H1 (cell line): ENCODE measurements at places on chromosomes 4 and X.

DNA sequence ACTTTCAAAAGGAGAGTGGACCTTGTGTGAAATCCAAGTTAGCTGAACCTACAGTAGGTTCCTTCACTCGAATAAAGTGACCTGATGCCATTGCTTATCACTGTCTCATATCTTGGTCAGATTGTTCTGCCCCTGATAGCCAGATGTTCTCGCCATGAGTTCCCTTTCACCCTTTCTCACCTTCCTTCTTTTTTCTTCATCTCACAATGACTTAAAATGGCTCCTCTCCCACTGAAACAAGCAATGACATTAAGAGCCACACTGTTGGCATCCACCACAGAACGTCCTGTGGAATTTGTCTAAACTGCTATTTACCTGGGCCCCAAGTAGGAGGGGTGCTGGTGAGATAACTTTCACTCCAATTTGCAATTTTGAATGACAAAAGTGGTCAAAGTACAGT is 227.6 kb upstream of the PPP1R2C start:
- no peak for DNase-seq

- DNase-seq = no peak
Measured at GRCh38 chr4:38111024-38111423, 150.8 kb downstream of the PTTG2 start.

- DNase-seq = peak; percentile 76
Measured at GRCh38 chrX:47129157-47129898, 15.2 kb downstream of the NDUFB11 start.

- DNase-seq = no peak
Measured at GRCh38 chr4:106647451-106647850, 278.9 kb upstream of the GIMD1 start.

GRCh38 chr4:105166066-105166465 is 19.4 kb downstream of the TET2 start:
- DNase-seq = no peak

DNA sequence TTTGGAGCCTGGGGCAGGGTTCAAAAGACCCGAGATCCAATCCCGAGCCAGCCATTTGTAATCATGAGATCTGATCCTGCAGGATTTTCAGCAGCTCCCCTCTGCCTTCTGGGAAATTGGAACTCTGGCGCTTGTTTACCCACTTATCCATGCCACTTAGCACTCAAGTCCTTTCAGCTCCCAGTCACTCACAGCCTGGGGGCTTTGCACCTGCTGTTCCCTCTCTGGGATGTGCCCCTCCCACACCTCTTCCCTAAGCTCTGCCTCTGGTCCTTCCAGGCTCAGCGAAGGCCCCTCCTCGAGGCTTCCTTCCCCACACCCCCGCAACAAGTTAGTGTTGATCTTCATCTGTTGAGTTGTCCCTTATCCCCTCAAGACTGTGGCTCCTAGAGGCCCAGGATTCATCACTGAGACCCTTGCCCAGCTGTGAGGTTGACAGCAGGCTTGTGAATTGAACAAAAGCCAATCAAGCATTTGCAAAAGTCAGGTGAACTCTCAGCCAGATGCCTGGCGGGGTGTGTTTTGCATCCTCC is 99.1 kb upstream of the AFAP1 start:
- no peak for DNase-seq

GRCh38 chrX:41722816-41723618 is 964 bp upstream of the GPR82 start:
- DNase-seq = no peak

DNA sequence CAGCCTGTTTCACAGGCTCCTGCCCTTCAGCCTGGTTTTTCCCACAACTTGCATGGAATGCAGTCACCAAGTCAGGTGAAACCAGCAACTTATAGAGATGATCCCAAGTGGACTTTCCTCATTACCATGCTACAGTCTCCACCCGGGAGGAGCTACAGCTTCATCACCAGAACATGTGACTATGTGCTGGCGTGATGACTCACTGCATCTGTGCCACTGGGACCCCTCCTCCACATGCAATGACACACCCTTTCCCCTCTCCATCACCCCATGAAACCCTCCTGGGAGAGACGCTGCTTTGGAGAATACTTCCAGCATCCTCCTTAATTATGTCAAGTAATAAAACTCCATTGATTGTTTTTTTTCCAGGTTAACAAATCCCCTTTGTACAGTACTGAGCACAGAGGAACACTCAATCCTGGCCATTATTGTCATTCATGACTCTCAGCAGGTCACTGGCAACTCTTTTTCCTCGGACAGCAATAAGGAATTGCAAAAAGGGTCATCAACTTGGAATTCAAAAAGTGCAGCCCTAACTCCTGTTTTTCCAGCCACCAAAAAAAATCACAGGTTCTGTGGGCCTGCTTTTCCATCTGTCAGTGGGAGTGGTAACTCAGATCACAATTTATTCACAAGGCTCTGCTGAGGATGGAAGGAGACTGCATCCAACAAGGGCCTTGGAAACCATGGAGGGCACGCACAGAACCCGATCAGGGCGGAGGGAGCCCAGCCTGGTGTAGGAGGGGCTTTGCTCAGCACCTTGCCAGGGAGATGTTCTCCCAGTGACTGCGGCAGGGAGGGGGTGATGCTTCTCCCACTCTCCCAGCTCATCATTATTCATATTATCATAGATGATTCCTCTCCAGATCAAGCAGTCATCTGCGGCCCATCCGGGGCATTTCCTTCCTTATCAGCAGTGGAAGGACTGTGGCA is 17.4 kb downstream of the QDPR start:
- DNase-seq = no peak

DNA sequence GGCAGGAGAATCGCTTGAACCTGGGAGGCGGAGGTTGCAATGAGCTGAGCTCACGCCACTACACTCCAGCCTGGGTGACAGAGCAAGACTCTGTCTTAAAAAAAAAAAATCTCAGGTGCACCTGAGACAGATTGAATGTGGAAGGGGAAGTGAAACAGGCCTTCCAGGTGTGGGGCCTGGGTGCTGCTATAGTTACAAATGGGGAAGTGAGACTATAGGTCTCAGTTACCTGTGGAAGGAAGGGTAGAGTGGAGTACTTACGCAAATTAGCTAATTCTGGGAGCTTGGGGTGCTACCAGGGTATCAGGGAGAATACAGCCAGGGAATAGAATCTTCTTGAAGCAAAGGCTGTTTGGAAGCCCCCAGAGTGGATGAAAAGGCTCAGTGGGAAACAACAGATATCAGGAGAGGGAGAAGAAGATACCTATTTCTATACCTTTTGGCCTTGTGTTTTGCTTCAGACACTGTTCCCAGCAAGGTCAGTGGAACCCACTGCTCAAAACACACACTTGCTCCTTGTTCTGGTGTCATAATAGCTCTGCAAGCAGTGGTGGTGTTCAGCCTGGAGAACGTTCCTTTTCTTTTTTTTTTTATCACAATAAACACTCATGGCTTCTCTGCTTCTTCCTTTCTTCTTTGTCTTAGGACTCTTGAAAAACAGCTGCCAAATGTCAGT is 7.0 kb downstream of the CD38 start:
- no peak for DNase-seq

DNA sequence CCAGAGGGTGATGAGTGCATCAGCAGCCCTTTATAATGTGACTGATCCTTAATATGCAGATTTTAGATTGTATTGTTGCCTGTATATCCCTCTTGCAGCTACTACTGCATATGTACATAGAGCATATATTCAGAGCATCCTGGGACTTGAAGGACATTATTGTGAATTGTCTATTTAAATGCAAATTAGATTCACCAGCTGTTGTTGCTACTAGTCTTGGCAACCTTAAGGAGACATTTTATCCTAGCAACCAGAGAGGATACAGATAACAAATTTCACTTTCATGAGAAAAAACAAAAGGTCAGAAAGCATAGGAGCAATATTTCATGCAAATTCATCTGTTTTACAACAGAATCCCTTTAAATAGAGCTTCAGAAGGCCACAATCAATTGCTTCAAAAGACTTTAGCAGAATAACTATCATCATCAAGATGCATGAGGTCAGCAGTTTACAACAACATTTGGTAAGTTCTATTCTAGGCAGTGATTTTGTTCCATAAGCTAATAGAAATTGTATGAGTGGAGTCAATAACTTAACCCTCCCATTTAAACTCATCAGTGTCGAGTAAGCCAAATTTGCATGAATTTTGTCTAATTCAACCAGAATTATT is 148.6 kb downstream of the GC start:
- DNase-seq = no peak

DNA sequence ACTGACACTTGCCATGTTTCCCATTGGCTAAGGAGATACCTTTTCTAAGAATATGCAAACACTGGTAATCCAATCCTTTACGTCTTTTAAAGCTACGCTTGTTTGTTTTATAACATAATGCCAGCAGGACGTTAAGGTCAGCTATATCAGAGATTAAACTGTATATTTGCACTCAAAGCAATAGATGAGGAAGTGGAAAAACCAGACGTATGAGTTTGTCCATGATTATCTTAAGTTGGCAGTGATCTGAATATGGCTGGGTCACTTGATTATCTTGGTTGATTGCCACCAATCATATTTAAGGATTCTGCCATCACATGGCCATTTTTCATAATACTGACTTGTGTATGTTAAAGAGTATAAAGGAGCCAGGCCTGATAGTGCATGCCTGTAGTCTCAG is 19.4 kb downstream of the TMSB4X start:
- DNase-seq = no peak

GRCh38 chr4:76058888-76059426 is 15.6 kb upstream of the ART3 start:
- no peak for DNase-seq

- no peak for DNase-seq
Measured at GRCh38 chr4:99361268-99361898, 8.8 kb upstream of the ADH1C start.
